ENCODE measurements at places on chromosomes 13 and 19. TPM values are rescaled to one million over a fixed set of nuclear protein-coding genes. Genes with fewer than 3 reads are reported as not detected.

GRCh38 chr19:55474269-55475265, 1.9 kb upstream of the ZNF628 start:
- no peak for DNase-seq

- DNase-seq: peak; percentile 51
These were observed at the start of gene FAM124A for GRCh38 chr13:51222037-51222685. Gene FAM124A, plus strand, starts transcription at chr13:51222398. Its CDS starts 104 bp downstream, at chr13:51222502.

GRCh38 chr19:8305798-8306197, 2.4 kb downstream of the CD320 start:
- peak; percentile 13 for DNase-seq

- no peak for DNase-seq
These were observed 85.2 kb downstream of the FOXO1 start for GRCh38 chr13:40581277-40581579.

GRCh38 chr19:18122424-18122823, 24.8 kb downstream of the MAST3 start:
- no peak for DNase-seq

DNA sequence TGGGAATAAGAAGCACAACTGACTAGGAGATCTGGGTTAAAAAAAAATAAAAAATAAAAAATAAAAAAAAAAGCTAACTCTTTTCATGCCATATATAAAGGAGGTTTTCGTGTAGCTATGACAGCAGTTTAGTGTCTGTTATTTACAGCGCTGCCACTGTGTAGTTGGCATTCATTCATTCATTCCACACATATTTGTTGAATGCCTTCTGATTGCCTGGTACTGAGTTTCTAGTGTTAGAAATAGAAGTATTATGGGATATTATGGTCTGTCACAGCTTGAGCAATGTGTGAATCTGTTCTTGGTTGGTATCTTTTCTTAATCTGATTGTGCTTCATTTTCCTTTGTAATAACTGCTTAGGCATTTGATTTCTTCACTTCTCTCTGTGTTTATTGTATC, 237.4 kb downstream of the NBEA start:
- DNase-seq: no peak

DNA sequence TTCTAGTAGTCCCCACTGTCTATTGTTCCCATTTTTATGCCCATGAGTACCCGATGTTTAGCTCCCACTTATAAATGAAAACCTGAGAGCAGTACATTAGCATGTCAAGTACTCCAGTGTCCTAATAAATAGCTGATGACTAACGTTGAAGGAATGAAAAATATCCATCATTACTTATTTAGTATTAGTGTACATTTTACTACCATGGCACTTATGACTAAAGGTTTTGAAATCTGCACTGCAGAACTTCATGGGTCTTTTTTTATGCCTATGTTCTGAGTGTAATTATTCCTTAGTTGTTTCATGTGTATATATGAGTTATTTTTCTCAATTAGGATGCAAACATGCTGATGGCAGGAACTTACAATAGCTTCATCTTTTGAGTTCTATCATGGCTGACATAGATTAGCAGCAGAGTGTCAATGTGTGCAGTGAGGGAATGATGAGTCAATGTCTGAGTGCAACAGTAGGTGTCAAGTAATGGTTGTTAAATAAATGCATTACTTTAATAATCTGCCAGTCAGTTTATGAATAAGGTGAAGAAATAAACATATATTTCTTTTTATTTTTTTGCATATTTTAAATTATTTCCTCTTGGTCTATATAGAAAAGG, 188.4 kb downstream of the ITGBL1 start:
- DNase-seq: no peak

GRCh38 chr13:51343475-51343874, 4.0 kb downstream of the SERPINE3 start:
- DNase-seq: no peak

- DNase-seq: no peak
These were observed 7.5 kb downstream of the KLF16 start for GRCh38 chr19:1855828-1856255.

DNA sequence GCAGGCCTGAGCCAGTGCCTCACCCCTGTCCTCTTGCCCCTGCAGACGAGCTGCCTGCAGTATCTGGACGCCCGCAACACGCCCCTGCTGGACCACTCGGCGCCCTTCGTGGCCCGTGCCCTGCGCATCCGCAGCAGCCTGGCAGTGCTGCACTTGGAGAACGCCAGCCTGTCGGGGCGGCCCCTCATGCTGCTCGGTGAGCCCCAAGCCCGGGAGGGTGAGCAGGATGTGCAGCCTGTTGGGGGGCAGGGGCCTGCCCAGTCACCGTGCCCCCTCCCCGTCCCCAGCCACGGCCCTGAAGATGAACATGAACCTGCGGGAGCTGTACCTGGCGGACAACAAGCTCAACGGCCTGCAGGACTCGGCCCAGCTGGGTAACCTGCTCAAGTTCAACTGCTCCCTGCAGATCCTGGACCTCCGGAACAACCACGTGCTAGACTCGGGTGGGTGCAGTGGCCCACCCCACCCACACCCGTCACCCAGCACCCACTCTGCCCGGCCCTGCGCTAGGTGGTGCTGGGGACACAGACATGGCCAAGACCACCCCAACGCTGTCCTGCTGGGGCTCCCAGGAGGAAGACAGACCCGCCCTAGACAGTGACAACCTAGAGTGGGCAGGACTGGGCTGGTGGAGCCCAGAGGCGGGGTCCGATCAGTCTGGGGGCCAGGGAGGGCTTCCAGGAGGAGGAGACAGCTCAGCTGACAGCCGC, 18.6 kb downstream of the NKPD1 start:
- DNase-seq: no peak

DNA sequence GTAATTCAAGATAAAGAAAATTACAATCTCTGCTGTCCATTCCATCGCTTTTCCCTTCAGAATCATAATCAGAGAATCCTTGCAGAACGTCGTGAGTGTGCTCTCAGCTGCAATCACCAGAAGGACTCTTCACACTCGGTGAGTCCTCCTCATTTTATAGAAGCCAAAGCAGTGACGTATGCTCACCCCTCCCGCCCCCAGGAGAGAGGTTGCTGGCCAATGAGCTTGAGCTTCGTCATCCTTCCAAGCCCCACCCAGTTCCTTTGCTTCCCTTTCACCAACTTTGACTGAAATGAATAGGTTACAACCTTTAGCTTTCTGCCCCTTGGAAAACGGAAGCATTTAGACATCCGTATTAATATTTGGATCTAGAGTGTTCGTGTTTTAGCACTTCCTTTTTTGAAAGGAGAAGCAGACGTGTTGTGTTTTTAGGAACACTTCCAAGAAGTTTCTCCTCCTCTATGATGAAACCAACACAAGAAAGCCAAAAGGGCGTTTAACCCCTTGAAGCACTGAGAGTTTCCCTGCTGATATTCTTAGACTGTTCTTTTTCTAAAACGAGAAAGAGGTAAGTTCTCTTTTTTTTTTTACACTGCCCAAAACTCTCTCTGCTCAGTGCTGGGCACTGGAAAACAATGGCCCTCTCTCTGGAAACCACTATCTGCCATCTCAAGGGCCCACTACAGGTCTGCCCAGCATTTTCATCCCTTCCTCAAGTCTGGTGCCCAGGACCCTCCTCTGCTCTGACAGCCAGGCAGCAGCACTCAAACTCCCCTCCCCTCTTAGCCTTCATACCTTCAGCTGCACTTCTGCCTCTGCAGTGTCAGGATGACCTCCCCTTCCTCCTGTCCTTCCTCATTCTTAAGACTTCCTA, 44.3 kb upstream of the CEACAM21 start:
- peak; percentile 24 for DNase-seq

DNA sequence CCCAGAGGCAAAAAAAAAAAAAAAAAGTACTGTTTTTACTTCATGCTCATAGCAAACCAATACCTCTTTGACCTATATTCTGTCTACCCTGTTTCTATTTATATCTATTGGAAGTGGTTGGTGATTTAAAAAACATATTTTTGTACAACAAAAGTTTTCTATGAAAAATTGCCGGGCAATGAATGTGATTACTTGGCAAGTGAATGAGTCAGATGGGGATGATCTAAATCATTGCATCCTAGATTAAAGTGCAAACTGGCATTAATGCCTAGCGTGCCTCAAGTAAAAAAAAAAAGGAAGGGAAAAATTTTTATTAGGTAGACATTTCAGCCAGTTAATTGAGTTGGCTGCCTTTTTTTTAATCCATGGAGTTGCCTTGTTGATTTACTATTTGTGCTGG, 500.6 kb downstream of the KCTD12 start:
- no peak for DNase-seq

DNA sequence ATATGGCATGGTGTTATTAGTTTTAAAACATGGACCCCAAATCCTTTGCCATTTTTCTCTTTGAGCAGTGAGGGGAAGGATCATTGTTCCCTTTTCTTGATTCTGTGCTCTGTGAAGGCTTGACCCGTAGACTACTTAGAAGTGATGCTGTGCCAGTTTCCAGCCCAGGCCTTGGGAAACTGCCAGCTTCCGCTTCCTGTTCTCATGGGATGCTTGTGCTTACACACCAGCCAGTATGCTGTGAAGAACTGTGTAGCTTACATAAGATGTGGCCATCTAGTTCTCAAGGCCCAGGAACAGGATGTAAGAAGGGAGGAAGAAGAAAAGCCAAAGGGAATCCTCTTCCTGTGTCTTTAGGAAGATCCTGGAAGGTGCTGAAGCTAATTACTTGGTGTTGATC, 180.9 kb downstream of the PCCA start:
- peak; percentile 83 for DNase-seq

- no peak for DNase-seq
These were observed 59.5 kb downstream of the TNFSF11 start for GRCh38 chr13:42633495-42633894.

DNA sequence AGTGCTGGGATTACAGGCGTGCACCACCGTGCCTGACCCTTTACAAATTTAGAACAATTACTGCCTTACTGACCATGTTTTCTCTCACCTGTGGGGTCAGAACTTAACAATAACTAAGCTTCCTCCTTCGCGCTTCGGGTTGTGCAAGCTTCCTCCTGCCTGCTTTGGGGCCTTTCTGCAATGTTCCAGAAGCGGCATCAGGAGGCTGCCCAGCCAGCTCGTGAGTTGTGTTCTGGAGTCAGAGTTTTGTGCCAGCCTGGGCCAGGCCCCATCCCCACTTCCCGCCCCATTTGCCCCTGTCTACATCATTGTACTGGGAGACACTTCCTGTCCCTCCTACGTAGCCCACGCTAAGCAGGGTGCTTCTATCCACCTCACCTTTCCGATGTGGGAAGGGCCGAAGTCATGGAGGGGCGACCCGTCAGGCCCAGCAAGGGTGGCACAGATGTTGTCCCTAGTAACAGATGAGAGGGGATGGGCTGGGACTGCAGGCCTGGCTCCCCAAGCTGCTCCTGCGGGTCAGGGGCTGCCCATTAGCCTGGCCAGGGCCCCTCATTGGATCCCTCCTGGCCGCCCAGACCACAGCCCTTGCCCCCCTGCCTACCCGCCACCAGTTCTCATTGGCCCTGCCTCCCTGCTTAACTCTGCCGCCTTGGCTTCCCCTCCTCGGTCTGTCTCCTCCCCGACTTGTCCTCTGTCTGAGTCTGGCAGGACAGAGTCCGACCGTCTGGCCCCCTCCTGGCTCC, 13.4 kb downstream of the UHRF1 start:
- DNase-seq: no peak

DNA sequence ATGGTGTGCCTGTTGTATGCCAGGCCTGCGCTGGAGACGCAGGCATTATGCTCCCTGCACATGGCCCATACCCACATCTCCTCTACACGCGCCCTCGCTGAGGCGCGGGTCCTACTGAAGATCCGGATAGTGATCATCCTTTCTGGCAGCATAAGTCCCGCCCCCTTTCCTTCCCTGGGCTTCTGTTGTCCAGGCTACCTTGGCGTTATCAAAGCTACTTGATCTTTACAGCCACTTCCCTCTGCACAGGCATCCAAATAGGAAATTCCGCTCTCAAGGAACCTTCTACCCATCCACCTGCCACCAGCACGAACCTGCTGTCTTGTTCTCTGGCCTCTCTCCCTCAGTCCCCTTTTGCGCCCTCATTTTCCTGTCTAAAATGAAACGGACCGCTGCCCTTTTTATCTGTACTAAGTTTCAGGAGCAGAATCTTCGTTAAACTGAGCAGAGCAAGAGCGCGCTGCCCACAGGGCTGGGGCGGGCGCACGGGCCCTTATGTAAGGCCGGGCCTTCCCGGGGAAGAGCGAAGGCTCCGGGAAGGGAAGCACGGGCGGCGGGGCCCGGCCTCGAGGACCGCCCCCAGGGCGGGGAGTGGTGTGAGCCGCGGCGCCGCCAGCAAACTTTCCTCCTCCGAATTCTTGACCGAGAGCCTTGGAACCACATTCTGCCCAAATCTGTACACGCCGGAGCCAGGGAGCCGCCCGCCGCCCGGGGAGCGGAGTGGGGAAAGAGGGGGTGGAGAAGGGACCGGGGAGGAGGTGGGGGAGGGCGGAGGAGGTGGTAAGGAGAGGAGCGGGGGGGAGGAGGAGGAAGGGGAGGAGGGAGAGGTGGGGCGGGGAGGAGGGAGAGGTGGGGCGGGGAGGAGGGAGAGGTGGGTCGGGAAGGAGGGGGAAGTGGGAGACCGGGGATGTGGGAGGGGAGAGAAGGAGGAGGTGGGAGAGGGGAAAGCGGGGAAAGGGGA, 920 bp upstream of the UBE2L5 start:
- DNase-seq: peak; percentile 86

GRCh38 chr19:29537601-29538000, 11.8 kb downstream of the VSTM2B start:
- peak; percentile 15 for DNase-seq

DNA sequence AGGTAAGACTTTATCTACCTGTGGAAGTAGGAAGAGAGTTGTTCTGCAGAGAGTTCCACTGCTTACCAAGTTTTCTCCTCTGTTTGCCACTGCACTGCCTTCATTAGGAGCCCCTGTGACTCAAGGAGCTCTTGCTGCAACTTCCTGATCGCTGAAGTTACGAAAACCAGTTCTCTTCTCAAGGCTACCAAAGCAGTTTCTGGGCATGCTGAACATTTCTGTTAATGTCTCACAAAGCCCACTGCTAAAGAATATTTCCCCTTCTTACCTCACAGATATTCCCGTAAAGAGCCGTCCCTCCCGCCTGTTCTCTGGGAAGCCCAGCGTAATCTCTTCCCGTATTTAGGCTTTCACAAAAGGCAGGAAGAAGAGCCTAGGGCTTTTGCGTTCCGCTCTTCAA, 82.6 kb upstream of the OXGR1 start:
- DNase-seq: no peak

The CEACAM8 gene
- total RNA-seq: not detected

The FAM174C gene
- total RNA-seq: 72.5 TPM

The ZNF528 gene
- total RNA-seq: 36.6 TPM

The WDFY2 gene
- 17.9 TPM for total RNA-seq

The PRTN3 gene
- total RNA-seq: not detected

Data from ovary (tissue), 10 donors.